ENCODE measurements at places on chromosomes 2 and 18.

- no peak for DNase-seq
Measured at GRCh38 chr2:120995656-120996190, 260.1 kb downstream of the GLI2 start.

- no peak for DNase-seq
Measured at GRCh38 chr2:66306483-66306882, 128.4 kb upstream of the MEIS1 start.

DNA sequence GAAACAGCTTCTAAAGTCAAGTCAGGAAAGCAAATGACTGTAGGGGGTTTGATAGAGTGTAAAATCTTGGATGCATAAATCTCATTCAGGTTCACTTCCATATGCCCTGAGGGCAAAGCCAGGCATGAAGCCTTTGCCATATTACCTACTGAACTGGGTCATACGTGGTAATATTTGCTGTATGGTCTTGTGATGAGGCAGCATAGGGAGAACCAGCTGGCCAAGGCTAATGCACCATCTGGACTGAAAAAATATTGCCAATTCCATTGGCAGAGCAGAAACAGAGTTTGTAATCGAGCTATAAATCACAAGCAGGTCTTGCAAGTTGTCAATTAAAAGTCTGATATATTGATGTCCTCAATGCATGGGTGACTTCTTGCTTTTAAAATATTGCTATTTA lies 243.8 kb downstream of the ERBB4 start:
- DNase-seq, result peak; percentile 2

DNA sequence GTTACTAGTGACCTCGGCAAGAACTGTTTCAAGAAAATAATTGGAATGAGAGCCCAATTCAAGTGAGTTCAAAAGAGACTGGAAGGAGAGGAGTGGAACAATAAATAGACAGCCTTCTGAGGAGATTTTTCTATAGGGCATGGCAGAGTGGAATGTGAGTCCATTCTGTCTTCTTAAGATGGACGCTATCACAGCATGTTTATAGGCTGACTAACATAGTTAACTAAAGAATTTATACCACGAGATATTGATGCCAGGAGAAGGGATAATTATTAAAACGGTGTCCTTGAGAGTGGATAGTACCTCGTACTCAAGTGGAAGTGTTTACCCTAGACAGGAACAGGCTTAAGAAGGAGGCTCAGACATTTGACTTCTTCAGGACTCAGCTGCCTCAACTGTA lies 143.5 kb upstream of the RBBP8 start:
- no peak for DNase-seq

DNA sequence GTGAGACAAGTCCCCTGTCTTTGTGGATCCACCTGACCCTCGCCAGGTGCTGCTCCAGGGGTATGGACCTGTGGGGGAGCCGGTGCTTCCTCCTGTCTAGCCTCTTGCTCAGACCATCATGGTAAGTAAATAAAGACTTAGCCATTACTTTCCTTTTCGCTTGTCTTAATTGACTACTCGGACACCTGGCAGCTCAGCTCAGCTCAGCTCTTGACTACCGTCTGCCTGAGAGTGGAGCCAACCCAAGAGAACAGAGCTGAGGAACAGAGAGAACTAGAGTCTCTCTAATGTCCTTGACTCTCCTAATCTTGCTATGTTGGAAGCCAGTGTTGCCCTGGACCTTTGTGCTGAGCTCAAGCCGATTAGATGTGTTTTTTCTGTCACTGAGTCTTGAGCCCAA lies 170.3 kb upstream of the CXCR4 start:
- no peak for DNase-seq

DNA sequence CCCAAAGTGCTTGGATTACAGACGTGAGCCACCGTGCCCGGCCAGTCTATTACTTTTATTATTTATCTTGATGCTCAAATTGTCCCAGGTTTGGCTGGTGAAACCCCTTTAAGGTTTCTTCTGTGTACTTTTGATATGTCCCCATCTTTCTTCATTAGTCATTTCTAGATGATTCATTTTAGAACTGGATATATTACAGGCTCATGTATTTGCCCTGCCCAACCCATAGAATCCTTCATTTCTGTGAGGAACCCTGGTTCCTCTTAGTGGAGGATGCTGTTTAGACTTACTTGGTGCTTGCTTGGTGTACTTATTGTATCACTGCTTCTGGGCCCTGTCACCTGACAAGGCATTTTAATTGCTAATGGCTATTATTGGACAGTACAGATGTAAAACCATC lies 40.1 kb downstream of the KCMF1 start:
- DNase-seq, result peak; percentile 65

- no peak for DNase-seq
Measured at GRCh38 chr2:155689791-155690190, 642.7 kb downstream of the NR4A2 start.

GRCh38 chr18:731185-731584 lies 18.8 kb upstream of the ENOSF1 start:
- DNase-seq, result no peak

DNA sequence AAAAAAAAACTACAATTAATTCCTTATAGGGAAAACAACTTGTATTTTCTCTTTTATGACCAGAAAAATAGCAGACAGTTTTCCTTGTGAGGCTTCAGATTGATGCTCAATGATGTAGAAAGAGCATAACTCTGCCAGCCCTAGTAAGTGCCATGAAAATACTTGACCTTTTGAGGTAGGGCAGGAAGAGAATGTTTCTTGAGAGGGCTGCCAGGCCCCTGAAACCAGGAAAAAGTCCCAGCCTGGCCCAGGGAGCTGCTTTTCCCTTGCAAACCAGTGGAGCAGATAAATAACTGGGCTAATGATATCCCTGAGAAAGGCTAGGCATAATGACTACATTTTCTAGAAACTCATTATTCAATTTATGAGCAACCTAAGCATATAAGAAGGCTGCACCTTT lies 126.8 kb downstream of the SLC8A1 start:
- no peak for DNase-seq

DNA sequence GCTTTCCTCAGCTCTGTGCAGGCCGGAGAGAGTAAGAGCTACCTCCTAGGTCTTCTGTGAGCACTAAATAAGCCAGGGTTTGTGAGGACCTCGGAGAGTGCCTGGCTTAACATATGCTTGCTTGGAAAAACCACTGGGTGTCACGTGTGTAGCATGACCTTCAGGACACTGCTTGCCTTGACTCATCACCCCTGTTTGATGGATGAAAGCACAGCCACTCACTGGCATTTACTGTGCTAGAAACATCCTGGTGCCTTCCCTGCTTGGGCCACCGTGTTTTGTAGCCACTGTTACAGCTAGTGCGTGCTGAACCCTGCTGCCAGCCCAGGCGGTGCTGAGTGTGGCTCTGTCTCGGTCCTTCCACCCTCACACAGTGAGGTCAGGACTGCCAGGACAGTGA lies 34.8 kb upstream of the ITM2C start:
- DNase-seq, result no peak

DNA sequence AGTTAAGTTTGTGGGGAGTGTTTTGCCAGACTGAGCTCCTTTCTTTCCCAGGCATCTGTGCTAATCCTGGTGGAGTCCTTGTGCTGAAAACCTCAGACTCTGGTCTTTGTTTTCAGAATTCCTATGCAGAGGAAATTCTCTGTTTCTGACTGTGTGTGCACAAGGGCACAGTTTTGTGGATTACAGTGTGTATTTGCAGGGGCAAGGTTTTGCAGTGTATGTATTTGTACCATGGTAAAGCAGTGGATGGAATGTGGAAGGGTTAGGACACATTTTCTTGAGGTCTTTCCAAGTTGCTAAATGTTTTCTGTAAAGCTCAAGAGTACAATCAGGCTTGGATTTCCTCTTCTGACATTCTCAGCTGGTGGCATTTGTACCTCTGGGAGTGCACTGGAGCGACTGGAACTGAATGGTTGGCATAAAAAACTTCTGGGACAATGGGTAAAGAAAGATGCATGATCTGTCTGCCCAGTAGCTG lies 139.5 kb upstream of the RND3 start:
- DNase-seq, result no peak

GRCh38 chr2:161122772-161123530 lies 37.3 kb upstream of the TANK start:
- peak; percentile 92 for DNase-seq

- no peak for DNase-seq
Measured at GRCh38 chr2:7766978-7767565, 849.9 kb downstream of the RNF144A start.

DNA sequence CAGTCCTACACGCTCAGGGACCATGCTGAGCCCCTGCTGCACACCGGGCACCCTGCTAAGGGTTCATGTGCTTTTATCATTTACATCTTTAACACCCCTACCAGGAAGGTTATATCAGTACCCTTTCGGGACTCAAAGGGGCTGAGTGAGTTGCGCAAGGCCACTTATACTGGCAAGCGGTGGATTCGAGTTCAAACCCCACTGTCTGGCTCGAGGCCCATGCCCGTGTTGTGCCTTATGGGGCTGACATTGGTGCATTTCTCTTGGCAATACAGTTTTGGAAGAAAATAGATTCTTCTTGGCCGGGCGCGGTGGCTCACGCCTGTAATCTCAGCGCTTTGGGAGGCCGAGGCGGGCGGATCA lies 69.5 kb upstream of the MAP4K4 start:
- no peak for DNase-seq

DNA sequence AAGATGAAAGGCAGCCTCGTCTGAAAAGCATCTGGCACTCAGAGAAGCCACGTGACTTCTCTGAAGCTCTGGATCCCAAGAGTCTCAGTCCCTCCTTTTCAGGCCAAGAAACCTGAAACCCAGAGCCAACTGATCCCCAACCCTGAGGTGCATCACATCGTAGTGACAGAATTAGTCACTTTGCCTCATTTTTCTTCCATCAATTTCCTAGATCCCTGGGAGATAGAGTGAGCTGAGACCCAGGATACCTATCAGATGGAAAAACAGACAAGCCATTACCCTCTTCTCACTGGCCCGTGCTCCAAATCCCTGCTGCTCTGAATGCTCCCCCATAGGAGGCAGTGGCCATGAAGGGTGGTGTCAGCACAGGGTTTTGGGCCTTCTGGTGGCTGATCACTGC lies 113.1 kb downstream of the ALK start:
- no peak for DNase-seq

GRCh38 chr2:120779781-120780283 lies 44.2 kb downstream of the GLI2 start:
- peak; percentile 92 for DNase-seq

DNA sequence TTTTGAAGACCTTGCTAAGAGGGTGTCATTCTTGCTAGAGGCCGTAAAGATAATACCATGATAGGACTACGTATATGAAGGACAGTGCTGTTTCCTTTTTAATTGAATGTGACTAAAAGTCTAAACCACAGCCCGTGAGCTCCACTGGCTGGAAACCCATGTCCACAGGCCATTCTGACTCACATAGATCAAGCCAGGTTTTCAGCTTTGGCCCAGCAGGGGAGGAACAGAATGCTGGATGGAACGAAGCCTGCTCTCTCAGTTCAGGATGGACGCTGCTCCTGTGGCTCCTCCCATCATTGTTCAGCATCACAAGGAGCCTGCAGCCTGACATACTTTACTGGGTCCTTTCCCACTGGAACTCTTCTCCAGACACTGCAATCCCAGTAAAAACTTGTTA lies 47.6 kb downstream of the ALPK2 start:
- DNase-seq, result peak; percentile 99

DNA sequence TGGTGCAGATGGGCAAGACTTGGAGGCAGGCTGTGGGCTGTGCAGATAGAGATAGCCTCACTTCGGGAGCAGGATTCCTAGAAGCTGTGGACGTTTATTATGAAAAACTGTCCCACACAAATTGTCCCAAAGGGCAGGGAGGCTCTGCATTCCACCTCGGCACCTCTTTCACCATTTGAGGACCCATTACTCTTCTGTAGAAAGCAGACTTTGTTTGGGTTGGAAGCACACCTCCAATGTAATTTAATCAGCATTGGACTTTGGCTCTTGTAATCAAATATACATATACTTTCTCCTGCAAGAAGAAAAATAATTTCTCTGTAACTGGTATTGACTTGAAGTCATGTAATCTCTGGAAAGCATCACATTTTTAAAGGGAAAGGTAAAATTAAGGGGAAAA lies 8.5 kb downstream of the ONECUT2 start:
- no peak for DNase-seq

GRCh38 chr18:61948281-61948741 lies 55.5 kb upstream of the RNF152 start:
- peak; percentile 45 for DNase-seq

DNA sequence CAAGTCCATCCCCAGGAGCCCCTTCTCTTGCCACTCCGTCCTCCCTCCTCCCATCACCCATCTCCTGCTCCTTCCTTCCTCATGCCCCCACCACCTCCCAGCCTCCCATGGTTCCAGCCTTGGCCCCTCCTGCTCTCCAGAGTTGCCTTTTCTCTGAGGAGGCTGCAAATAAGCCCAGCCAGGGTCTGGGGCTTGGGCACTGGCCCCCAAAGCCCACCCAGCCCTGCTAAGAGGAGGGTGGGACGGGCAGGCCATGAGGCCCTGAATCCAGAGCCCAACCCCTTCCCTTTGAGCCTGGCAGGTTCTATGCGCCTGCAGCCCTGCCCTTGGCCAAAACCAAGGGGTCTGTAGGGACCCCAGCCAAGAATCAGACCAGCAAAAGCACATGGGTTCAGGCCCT lies 71.6 kb downstream of the STPG4 start:
- DNase-seq, result no peak

DNA sequence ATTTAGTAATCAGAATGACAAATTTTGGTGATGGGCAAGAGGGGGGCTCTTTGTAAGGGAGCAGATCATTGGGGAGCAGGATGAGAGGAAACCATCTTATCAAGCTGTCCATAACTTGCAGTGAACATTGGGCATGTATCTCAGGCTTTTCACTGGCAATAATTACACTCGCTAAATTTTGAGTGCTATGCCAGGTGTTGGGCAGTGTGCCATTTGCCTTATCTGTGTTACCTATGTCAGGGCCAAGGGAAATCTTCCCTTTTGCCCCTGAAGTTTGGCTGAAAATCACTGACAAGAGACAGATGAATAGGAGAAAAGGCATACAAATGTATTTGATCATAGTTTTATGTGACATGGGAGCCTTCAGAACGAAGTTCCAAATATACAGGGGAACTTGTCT lies 39.0 kb downstream of the NOSTRIN start:
- no peak for DNase-seq

DNA sequence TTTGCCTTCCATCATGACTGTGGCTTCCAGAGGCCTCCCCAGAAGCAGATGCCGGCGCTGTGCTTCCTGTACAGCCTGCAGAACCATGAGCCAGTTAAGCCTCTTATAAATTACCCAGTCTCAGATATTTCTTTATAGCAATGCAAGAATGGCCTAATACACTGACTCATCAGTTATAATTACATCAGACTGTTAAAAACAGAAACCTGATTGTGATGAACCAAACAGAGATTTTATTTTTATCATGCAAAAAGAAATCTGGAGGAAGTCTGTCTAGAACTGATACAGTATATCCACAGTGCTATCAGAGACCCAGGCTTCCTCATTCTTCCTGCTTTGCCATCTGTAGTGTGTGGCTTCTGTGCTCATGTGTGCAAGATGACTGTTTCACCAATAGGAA lies 93.4 kb upstream of the MEX3C start:
- DNase-seq, result no peak

- DNase-seq, result peak; percentile 98
Measured at GRCh38 chr2:64751286-64752260, 97.9 kb upstream of the SERTAD2 start.

DNA sequence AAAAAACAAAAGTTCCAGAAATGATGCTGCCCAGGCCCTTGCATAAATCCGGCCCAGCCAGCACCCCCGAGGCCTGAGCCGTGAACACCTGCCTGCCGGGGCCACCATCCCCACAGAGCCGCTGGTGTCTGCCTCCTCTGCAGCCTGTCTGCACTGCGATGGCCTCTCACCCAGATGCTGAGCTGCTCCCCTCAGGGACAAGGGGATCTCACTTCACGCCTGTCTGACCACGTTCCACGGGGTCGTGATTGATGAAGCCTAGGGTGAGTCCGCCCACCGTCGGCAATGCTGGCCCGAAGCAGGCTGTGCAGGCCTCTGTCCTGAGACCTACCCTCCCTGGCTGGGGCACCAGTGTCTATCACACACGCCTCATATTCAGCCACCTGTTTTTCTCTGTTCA lies 444.2 kb downstream of the EIPR1 start:
- no peak for DNase-seq

Measured in ELR (cell line).